ENCODE measurements at places on chromosomes 1 and 21.

- DNase-seq, result no peak
Measured at GRCh38 chr21:36765229-36765628, 66.3 kb downstream of the SIM2 start.

GRCh38 chr1:208280681-208281450 lies 36.7 kb upstream of the PLXNA2 start:
- no peak for DNase-seq

DNA sequence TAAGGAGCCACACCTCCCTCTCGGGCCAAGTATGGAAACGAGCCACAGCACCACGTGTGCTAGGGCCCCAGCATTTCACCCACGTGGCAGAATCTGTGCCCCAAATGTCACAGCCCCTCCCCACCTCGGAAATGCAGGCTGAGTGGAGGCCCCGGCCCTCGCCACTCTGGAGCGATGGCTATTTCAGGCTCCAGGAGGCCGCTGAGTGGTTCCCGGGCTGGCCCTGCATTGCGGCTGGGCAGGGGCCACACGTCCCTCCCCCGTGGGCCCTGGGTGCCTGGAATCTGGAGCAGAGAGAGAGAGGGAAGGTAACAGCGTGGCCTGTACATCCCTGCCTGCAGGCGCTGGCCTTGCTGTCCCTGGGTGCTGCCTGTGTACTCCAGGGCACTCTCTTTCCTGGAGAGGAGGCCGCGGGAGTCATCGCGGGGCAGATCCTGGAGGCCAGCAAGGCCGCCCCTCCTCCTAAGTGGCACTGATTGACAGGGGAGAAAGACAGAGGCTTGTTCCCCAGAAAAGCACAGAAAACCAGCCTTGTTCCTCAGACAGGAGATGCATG lies 68.0 kb upstream of the TRAPPC10 start:
- DNase-seq, result no peak

- DNase-seq, result no peak
Measured at GRCh38 chr1:20829531-20829930, 42.4 kb upstream of the HP1BP3 start.

DNA sequence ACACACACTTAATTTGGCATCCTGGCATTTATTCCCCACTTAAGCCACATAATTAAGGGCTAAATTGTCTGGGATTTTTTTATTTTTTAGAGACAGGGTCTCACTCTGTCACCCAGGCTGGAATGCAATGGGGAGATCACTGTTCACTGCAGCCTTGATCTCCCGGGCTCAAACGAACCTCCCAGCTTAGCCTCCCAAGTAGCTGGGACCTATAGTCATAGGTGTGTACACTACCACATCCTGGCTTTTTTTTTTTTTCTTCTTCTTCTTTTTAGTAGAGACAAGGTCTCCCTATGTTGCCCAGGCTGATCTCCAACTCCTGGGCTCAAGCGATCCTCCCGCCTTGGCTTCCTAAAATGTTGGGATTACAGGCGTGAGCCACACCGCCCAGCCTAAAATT lies 24.2 kb downstream of the ZZZ3 start:
- DNase-seq, result no peak

Measured in skeletal muscle cell (primary cell).